ENCODE measurements at places on chromosomes 7 and 10.

DNA sequence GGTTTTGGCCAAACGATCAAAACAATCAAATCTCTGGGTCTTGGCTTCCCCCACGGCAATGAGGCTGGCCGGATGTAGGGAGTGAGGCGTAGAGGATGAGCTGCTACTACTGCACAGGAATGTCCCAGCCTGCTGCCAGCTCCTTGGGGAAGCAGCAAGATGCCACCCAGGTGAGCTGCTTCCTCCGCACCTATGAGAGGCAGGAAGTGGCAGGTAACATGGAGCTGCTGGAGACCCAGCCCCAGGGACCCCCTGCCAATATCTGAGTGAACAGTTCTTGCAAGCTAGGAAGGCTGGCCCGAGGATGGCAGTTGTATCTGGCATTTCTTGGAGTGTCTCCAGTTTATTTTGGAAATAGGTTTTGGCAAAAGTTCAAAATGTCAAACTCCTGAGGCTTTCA is 413.5 kb downstream of the DNAJB6 start:
- no peak for DNase-seq

DNA sequence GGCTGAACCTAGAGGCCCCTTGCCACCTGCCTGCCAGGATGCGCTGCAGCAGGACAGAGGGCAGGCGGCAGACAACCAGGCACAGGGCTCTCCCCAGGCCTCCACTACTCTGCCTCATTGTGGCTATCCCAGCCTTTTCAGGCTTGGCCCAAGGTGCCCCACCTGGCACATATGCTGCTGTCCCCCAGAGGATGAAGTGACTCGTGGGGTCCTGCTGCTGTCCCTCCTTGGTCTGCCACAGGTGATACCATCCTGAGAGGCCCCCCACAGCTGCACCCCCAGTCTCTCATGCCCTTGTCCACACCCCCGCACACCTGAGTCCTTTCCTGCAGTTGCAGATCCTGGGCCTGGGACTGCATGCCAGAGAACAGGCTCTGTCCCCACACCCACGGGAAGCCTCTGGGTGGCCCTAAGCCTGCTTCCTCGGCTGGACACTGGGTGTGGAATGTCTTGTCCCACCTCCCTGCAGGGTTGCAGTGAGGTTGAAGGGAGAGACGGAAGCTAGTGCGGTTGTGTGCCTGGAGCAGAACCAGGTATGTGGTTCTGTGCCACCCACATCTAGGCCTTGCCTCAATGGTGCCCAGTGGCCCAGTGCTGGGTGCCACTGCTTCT is 55.3 kb downstream of the RASGEF1A start:
- no peak for DNase-seq

GRCh38 chr7:156993021-156993924 is 17.2 kb downstream of the MNX1 start:
- DNase-seq: no peak

GRCh38 chr7:105452085-105452484 is 63.4 kb upstream of the SRPK2 start:
- no peak for DNase-seq

DNA sequence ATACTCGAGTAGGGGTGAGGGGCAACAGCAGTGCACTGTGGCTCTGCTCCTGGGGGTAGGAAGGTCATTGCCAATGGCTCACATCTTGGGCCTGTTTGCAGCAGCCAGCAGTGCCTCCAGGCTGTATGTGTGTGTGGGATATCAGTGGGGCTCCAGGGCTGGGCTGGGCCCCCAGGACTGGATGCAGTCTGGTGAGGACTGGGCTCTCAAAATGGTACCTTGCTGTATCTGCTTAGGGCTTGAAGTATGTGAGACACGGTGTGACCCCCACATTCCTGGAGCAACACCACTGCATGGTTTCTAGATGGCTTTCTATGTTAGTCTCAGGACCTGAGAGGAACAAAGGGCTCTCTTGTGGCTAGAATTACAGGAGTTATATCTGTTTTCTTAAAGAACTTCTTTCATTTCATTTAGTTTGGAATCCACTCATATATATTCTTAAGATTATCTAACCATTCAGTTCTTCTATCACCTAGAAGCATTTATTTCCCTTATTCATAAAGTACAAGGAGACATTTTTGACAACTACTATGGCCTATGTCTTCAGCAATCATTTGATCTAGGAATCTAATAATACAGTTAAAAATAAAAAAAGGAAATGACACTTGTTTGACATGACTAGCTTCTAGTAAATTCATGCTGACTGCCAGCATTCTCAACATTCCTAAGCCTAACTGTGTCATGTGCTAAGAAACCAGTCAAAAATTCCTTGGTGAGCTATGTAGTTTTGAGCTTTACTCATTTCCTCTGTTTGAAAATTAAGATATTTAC is 443.2 kb upstream of the SEMA3A start:
- DNase-seq: no peak

GRCh38 chr10:69879634-69880257 is 78.0 kb downstream of the COL13A1 start:
- no peak for DNase-seq

DNA sequence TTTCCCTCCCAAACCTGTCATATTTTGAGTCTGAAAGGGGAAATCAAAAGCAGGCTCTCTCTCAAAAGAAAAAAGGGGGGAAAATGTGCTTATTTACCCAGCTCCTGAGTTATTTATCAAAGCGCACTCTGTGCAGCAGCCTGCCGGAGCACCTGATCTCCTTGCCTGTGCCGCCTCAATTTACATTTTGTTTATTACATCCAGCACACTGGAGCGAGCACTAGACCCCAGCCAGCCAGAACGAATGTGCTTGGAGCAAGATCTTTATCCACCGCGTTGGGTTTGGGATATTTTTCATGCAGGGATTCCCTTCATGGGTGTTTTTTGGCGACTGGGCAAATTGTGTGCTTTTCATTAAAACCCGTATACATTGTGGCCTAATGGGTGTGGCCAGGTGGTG is 161.9 kb upstream of the INSYN2A start:
- DNase-seq: no peak

DNA sequence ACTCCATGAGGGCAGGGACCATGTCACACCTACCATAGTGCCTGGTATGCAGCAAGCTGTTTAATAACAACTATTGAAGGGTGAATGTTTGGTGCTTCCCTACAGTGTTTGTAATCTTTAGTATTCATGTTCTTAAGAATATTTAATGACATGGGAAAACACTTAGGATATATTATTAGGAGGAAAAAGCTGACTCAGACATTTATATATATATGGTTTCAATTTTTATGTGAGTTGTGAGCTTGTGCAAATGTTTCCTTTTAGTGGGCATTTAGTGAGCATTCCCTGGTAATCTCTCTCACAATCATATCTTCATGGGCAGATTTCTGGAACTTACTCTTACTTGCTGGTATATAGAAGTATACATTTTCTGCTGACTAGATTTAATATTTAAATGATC is 359.1 kb downstream of the EXOC4 start:
- no peak for DNase-seq

DNA sequence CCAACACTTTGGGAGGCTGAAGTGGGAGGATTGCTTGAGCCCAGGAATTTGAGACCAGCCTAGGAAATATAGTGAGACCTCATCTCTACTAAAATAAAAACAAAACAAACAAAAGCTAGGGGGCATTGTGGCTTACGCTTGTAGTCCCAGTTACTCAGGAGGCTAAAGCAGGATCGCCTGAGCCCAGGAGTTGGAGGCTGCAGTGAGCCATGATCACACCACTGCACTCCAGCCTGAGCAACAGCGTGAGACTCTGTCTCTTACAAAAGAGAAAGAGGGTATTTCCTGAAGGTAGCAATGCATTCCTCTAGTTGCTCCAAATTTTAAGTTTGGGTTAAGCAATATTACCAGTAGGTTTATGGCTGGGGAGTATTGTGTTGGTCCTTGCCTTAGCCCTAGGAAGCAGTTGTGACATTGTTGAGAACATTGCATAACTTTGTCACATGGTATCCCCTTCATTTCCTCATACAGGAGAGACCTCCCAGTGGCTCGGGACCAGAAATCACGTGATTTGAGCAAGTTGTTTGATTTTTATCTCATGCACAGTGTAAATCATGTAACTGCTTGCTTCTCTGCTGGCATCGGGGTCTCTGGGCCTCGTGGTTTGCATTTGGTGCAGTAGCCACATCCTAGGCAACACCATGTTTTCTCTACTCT is 23.3 kb upstream of the SMARCD3 start:
- DNase-seq: no peak

GRCh38 chr7:100570954-100571828 is 2.5 kb downstream of the SAP25 start:
- no peak for DNase-seq

GRCh38 chr10:77638321-77639101 is 903 bp upstream of the KCNMA1 start:
- no peak for DNase-seq

DNA sequence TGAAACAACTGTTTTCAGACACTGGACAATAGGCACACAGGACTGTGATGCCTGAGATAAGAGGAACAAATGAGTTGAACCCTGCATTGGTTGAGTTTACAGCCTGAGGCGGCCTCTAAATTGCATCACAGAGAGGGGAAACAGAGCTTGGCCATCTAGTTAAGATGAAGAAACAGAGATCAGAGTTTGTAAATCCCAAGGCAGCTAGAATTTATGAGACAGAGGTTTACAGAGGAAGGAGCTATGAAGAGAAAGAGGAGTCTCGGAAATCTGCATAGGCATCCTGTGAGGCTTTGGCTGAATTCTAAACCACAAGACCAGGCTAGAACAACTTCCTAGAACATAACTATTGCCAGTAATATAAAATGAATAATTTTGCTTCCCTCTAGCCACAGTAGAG is 41.0 kb upstream of the OIT3 start:
- no peak for DNase-seq

- DNase-seq: no peak
Observed at GRCh38 chr10:99685597-99685967, 26.3 kb downstream of the ENTPD7 start.

DNA sequence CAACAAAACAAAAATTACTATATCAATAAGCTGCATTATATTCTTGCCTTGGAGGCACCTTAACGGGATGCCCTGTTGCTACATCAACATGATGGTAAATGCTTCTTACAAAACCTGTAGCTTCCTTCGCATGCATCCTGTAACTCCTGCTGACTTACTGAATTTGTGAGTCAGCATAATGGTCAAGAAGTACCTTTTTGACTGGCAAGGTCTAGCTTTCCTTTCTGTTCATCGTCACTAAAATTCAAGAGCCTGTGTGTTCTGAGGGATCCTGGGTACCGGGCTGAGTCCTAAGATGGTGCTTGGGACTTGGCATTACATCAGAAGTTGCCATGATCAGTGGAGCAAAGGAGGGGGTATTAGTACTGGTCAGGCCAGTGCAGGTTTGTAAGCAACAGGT is 4.9 kb downstream of the PFKFB3 start:
- no peak for DNase-seq

DNA sequence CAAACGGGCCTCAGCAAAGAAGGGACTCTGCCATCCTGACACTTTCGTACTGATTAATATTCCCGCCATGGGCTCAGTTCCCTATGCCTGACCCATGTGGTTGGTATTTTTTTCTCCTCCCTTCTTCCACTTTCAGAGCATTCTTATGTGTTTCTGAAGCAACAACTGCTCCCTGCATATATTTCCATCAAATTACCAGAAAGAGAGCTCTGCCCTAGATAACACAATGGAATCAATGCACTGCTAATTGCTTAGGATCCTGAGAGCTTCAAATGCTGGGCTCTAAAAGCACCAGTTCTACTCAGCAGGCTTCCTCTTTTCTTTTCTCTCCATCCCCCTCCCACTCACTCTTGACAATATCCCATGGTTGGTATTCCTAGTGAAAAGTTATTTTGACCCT is 5.3 kb downstream of the TECTB start:
- no peak for DNase-seq

DNA sequence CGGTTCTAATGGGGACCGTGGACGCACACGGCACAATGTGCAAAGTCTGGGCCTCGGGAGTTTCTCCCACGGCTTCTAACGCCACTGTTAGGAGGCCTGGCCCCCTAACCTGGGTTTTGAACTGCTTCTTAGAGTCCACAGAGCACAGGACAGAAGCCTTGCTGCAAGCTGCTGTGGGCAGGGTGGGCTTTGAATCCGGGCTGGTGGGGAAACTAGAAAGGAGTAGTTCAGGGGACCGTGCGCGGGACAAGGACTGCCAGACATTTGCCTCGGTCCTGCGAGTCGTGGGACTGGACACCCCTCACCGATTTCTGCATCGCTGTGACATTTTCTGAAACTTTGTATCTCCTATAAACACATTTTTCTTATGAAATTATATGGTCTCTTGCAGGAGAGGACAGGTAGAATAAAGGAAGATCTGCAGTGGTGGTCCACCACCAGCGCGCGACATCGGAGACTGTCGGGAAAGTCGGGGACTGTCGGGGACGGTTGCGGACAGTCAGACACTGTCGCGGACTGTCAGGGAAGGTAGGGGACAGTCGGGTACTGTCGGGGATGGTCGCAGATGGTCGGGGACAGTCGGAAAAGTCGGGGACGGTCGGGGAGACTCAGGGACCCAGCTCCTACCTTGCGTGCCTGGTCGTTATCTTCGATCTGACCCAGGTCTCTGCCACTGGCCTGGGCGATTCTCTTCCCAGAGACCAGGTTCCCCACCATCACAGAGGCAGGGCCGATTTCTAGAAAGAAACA is 222.1 kb downstream of the ZMYND11 start:
- DNase-seq: no peak

- no peak for DNase-seq
Observed at GRCh38 chr7:151307536-151307935, 34.1 kb upstream of the NUB1 start.

GRCh38 chr7:112212571-112212970 is 6.1 kb downstream of the ZNF277 start:
- no peak for DNase-seq

DNA sequence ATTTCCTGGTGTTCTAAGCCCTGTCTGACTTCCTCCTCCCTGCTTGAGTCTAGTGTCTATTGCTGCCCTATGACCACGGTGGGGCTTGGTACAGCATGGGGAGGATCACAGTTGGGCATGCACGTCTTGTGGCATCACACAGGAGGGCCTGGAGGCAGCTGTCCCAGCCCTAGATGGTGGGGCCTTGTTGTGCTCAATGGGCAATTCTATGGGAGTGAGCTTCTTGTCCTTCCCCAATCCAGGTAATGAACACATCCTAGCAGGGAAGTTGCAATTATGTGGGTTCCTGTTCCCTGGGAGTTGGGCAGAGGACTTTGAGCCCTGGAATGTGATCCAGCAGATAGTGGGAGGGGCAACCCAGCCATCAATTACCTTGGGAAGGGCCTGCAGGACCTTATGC is 10.8 kb upstream of the FAM3C start:
- no peak for DNase-seq

DNA sequence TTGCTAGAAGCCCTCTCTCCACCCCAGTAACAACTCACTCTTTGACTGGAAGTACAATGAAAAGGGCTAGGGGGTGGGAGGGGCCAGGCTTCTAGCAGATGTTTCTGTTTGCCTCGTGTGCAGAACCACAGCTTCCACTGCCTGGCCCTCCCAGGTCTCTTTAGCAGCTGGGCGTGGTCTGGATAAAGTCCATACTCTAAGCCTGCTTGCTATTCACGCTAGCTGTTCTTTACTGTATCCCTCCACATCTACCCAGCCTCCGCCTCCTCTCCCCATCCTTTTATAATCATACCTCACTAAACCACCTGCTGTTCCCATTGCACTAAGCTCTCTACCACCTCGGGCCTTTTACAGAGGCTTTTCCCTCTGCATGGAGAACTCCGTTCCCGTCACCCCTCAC is 288.8 kb downstream of the CAMK1D start:
- DNase-seq: no peak
